Mammary epithelial cell (primary cell): ENCODE measurements at places on chromosomes 4 and X. TPM values are rescaled to one million over a fixed set of nuclear protein-coding genes. Genes with fewer than 3 reads are reported as not detected.

The GAGE12F gene
- total RNA-seq = not detected

The TGIF2LX gene
- not detected for total RNA-seq

The CFAP97 gene
- total RNA-seq = 39.7 and 55.8 TPM in 2 replicates

The CENPVL3 gene
- 0.17 TPM for total RNA-seq

The NHSL2 gene
- 0.17 TPM for total RNA-seq

The MAPK10 gene
- total RNA-seq = 6.6 and 8.2 TPM in 2 replicates

The ADH6 gene
- total RNA-seq = not detected
